ENCODE measurements at places on chromosomes 1 and 21.

DNA sequence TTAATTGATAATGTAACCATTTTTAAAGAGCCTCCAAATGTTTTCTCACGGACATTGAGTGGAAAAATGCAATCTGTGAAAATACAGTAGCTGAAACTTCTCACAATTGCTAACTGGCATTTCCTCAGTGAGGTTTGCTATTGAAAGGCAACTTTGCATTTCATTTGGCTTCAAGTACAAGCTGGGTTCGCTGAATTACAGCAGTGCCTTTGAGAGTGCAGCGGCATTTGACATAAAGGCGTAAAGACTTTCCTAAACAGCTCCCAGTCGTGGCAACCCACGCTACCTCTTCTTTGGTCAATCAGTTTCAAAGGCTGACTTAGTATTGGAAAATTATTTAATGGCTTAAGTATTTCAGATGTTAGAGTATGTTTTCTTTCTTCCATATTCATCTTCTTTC lies 39.3 kb upstream of the ZBTB18 start:
- peak; percentile 25 for DNase-seq

DNA sequence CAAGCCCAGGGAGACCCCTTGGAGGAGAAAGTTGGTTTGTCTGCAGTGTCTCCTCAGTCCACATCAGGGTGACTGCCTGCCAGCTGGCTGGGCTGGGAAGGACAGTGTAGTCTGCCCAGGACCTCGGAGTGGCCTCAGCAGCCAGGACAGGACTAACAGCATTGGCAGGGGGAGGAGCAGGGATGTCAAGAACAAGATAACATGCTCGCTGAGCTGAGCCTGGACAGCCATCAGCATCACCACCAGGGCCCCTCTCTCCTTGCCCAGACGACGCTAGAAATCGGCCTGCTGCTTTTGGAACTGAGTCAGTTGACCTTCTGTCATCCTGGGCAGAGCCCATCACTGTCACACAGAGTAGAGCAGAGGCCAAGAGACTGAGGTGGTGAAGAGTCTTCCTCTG lies 83.6 kb upstream of the CNTN2 start:
- no peak for DNase-seq

DNA sequence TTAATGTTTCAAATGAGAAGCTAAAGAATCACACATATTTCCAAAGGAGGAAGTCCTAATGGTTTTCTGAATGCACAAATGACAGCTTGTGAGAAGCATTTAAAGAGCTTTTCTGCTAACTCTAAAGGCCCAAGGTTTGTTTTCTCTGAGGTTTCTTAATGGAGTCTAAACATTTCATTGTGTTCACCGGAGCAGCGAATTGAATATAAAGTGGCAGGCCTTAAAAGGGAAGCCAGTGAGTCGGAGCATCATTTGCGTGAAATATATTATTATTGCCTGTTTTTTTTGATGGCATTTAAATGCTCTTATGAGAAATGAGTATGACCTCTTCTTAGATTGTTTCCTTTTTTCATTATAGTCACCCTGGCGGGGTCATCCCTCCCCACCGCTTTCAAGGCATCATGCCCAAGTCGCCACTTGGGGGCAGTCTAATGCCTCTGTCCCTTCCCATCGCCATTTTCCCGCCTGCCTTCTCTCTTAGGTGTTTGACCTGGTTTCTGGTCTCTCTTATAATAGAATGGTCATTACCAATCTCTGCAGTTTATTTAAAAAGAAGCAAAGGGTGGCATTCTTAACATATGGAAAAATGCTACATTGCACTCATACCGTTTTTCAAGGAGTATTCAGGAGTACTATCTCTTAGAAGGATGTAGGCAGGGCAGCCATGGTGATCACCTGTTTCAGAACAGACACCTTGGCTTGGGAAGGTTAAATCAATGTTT lies 25.3 kb upstream of the OVAAL start:
- DNase-seq: peak; percentile 75

GRCh38 chr1:228849011-228849541 lies 113.8 kb downstream of the RHOU start:
- no peak for DNase-seq

- no peak for DNase-seq
These were observed 967.8 kb upstream of the NCAM2 start for GRCh38 chr21:20030390-20030789.
